NCI-H1436 treated with DMSO at 0.1 percent for 48 hours (cell line): ENCODE measurements at places on chromosomes 7 and 10.

DNA sequence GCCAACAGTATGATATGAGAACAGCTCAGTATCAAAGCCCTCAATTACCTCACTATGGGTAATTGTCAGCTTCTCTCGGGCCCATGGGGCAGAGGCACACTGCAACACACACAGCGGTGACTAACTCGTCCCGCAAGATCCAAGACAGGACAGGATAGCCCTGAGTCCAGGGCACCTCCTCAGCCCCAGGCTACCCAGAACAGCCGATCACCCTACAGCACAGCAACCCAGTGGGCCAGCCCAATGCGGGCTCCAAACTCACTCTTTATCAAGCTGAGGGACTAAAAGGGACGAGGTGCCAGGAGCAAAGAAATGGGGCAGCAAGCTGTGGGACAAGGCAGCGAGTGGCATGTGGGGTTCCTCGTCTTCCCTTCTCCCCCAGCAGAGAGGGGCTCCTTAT, 765.1 kb downstream of the GRID1 start:
- DNase-seq: no peak

DNA sequence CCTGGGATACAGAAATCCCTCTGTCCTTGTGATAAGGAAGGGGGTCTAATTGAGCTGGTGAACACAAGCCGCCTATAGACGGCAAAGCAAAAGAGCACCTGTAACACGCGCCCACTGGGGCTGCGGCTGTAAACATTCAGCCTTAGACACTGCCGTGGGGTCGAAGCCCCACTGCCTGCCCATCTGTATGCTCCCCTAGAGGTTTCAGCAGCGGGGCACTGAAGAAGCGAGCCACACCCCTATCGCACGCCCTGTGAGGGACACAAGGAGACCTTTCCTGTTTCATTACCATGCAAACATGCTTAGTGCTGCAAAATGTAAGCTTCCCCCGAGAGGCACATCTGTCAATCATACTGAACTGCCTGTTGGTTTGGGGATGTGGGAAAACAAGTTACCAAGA, 82.1 kb downstream of the NRP1 start:
- no peak for DNase-seq

GRCh38 chr7:78912781-78913180, 540.7 kb downstream of the MAGI2 start:
- no peak for DNase-seq

DNA sequence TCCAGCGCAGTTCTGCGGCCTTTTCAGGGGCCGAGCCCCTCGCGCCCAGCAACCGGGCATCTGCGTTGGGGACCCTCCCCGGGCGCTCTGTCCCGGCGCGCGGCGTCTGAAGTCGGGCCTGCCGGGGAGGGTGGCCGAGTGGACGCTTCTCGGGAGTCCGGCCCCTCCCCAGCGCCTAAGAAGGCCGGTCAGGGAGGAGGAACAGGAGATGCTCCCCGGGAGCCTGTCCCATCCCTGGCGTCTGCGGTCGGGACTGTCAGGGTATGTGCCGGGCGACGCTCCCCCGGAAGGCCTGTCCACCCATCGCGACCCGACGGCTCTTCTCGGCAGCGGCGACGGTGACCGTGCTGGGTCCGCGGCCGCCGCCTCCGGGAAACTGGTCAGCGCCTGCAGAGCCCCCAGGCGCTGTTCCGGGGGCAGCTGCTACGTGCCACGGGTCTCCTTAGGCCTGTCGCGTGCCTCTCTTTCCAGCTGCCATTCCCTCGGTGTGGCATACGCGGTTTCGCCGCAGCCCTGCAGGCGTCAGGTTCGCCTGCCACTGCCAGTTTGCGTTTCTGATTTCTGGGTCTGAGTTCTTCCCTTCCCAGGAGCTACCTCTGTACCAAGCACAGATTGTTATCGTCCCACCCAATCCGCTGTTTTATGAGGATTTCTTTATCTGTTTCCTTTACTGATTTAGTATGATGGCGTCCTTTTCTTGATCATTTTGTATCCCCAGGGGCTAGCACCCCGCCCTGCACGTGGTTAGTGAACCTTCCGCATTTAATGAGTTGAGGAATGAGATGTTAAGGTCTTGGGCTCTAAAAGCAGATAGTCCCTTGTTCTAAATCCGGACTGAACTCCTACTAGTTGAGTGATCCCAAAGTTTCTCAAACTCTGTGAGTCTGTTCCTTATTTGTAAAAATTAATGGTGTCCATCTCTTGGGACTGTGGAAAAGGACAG, 782 bp downstream of the IFIT5 start:
- DNase-seq: no peak

- no peak for DNase-seq
Measured at GRCh38 chr10:126930883-126931503, 25.8 kb downstream of the DOCK1 start.

- DNase-seq: no peak
Measured at GRCh38 chr10:59085711-59086502, 90.5 kb upstream of the PHYHIPL start.

DNA sequence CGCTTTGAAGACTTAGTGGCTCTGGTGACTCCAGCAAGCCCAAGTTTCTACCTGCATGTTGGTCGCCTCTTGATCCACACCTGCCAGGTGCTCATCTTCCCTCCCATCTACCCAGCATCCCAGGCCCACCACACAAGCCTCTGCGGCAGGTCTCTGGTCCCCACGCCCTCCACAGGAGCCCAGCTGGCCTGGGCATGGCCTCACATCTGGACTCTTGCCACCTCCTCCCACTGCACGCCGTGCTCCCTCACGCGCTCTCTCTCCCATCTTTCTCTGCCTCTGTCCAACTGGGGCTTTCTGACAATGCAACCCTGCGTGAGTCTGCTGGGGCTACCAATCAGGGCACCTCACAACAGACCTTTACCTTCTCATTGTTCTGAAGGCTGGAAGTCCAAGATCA, 50.2 kb upstream of the FGFR2 start:
- DNase-seq: no peak

DNA sequence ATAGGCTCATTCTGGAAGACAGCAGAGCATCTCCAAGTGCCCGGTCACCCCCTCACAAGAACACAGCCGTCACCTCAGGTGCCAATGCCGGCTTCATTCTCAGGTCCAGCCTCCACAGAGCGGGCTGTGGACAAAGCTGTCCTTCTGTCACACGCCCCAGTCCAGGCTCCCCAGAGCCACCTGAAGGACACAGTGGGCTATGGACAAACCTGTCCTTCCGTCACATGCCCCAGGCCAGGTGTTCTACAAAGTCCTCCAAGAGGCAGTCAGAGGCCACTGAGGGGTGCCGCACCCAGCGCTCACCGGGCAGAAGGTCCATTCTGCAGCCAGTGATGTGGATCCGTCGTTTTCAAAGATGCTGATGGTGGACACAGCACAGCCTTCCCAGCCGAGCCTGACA, 173.2 kb upstream of the PPP2R2D start:
- DNase-seq: no peak

DNA sequence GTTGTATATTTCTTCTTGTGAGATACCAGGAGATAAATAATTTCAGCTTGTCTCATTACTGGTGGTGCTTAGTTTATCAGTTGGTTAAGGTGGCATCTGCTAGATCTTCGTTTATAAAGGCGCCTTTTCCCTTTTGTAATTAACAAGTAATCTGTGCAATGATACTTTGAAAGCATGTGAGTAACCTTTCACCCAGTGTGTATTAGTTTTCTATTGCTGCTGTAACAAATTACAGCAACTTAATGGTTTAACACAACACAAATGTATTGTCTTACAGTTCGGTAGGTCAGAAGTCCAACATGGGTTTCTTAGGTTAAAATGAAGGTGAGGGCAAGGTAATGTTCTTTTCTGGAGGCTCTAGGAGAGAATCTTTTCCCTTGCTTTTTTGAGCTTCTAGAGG, 30.5 kb downstream of the KAT6B start:
- no peak for DNase-seq

GRCh38 chr7:16838386-16838785, 33.6 kb upstream of the AGR2 start:
- DNase-seq: no peak

GRCh38 chr7:49839863-49840645, 66.6 kb downstream of the VWC2 start:
- no peak for DNase-seq

GRCh38 chr7:47143339-47143738, 438.6 kb downstream of the TNS3 start:
- DNase-seq: no peak

DNA sequence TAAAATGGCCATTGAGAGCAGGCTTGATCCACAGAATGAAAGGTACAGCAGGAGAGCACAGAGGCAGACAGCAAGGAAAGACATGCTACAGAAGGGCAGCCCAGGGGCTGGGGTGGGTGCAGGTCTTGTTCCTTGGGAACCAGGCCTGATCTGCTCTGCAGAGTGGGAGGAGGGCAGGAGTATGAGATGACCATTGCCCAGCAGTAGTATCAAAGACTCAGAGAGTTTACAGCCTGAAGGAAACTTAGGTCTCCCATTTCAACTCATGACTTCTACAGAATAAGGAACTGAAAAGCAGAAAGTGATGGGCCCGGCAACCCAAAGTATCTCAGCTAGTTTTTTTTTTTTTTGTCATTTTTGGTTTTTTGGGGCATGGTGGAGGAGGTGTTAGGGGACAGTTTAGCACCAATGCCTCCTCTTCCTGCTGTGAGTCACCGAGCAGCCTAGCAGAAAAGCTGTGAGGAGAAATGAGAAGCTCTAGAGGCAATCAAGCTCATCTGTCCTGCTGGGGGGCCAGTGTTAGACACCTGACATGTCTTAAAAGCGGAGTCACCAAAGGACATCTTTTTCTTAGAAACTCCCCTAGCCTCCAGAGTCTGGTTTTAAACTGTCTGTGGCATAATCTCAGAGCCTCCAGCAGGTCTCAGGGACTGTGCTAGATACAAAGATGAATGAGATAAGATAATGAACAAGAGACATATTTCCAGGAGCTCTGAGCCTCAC, 34.3 kb upstream of the HERPUD2 start:
- no peak for DNase-seq

DNA sequence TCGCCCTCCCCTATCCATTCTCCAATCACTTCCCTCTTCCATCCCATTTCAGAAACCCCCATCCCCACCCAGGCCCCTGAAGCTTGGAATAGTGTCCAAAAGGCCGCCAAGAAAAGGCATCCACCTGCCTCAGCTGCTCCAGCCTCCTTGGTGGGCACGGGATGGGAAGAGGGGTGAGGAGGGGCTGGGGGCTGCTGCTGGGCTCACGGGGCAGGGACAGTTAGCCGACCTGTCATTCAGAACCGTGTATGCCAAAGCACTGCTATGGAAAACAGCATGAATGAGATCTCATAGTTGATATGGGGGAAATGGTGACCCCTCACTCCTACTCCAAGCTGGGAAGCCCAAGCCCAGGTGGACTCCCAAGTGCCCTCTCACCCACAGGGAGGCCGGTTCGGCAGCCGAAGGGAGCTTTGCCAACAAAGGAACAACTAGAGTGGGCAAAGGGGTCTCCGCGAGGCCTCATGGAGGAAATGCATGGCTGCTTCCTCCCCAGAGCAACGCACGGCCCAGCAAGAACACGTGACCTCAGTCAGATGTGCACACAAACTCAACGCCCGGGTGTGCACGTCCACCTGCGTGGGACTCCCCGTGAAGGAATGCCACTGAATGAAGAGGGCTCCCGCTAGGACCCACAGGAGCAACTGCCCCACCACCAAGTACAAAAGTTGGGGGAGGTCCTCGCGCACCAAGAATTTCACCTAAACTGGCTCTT, 52.5 kb downstream of the EBF3 start:
- DNase-seq: no peak

GRCh38 chr10:29667191-29667590, 32.4 kb upstream of the SVIL start:
- DNase-seq: no peak

DNA sequence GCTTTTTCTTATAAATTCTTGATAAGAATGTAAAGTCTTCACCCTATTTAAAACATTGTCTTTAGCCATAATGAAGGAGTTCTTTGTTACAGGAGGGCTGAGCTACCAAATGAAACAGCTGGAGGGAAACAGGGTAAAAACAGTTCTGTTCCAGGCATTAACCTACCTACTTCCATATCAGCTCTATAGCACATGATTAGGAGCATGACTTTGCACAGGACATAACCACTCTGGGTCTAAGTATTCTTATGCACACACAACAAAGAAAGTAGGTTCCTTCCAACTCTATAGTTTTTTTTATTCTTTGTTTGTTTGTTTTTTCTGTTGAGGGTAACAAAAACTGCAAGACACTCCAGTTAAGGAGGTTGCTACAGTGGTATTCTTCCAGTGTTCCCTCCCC, 52.7 kb downstream of the SCIN start:
- DNase-seq: no peak

DNA sequence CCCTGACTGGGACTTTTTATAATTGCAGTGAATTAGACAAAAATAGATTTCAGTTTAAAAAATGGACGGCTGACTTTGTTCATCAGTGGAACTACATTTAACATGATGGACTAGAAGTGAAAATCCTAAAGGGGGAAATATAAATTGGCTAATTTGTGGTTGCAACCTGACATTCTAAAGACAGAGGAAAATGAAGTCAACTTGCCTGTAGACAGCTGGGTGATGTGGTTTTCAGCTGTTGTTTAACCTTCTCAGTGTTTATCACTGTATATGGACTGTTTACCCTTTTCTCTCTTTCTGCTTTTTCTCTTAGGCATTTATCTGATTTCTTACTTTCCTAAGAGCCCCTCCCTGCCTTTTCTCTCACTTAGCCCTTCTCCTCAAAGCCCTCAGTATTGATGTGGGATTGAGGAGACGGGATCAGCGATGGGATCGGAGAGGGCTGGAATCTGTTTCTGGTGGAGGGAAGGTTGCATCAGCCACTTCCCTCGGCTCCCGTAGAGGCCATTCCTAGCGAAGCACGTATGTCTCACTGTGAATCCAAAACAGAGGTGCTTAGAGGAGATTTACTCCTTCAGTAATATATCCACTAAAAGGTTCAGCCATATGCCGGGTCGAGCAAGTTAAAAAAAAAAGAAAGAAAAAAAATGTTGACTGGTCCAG, 109.0 kb upstream of the KLF6 start:
- no peak for DNase-seq

GRCh38 chr10:114405011-114405350, 679 bp upstream of the AFAP1L2 start:
- no peak for DNase-seq

GRCh38 chr10:42954766-42955492, 121.9 kb upstream of the RET start:
- DNase-seq: no peak

DNA sequence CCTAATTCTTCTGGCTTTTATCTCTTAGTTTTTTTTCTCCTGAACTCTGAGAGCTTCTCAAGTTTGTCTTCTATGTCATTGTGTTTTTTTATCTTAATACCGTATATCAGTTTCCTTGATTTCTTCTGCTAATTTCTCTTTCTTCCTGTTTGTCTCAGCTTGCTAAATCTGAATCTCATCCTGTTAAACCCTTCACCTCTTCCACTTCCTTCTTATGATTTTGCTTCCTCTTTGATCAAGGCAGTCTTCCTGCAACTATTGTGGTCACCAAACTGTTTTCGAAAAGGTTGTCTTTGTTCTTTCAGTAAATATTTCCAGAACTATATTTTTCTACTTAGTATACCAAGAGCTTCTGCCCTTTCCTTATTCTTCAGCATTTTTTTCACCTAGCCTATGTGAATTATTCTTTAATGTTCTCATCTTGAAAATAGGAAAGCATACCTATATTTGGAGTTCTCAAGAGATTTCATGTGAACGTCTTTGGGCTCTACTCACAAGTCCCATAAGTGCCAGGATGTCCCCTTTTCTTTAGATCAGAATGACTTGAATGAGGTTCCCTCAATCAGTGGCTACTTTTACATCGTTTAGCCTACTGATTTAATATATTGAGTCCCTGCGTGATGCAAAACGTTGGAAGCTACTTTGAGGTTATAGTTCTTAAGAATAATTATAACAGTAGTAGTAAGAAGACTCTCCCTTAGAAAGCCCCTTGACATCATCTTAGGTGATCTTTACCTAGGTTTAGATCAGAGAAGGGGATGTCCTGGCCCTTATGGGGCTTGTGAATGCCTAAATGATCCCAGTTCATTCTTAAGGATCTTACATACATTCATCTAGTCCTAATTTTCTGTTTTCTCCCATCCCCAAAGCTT, 415.4 kb upstream of the AUTS2 start:
- no peak for DNase-seq
